ENCODE measurements at places on chromosomes 2 and 18.

DNA sequence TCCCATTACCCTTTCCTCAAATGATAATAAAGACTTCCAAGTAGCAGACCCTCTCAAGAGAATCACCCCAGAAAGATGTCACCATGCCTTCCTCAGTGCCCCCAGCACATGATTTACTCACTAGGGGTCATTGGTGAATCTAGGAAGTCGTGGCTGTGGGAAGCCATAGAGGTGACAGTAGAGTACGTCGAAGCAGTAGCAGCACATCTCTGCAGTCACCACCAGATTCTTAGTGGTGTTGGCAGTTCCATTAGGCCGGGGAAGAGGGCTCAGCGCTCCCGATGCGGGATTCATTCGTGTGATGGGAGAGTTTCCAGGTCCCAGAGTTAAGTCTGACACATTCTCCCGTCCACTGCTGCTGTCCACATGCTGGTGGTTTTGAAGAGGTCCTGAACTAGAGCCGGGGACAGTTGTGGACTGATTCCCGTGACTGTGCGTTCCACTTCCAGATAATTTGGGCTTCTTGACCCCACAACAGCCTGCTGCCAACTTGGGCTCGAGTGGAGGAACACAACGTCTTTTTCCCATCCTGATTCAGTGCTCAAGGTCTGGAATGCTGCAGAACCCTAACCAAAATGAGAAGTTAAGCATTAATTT, 12.0 kb downstream of the AMMECR1L start:
- no peak for DNase-seq

- DNase-seq, result no peak
Measured at GRCh38 chr2:187264612-187265011, 183.4 kb downstream of the CALCRL start.

GRCh38 chr2:122469147-122469546, 713.7 kb downstream of the TSN start:
- no peak for DNase-seq

- DNase-seq, result no peak
Measured at GRCh38 chr2:242017086-242017485, 147.6 kb downstream of the RTP5 start.

DNA sequence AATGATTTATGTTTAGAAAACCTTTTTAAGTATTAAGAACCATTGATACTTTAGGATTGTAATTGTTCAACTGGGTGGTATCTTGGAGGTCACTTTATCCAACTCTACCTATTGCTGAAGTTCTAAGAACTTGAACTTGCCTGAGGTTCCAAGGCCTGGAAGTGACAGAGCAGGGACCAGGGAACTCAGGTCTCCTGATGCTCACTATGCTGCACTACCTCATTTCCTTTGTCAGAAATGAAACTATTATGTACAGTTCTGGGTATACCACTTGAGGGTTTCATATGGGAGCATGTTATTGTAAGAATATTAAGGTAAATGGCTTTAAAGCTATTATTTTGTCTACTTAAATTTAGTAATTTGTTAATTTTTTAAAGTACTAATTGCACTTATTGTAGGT, 3.0 kb downstream of the MBD5 start:
- no peak for DNase-seq

- no peak for DNase-seq
Measured at GRCh38 chr2:185998562-185999070, 260.0 kb downstream of the FSIP2 start.

- DNase-seq, result no peak
Measured at GRCh38 chr2:217267758-217268157, 407.9 kb upstream of the TNP1 start.

GRCh38 chr2:217462121-217462520, 540.7 kb downstream of the TNS1 start:
- DNase-seq, result no peak

DNA sequence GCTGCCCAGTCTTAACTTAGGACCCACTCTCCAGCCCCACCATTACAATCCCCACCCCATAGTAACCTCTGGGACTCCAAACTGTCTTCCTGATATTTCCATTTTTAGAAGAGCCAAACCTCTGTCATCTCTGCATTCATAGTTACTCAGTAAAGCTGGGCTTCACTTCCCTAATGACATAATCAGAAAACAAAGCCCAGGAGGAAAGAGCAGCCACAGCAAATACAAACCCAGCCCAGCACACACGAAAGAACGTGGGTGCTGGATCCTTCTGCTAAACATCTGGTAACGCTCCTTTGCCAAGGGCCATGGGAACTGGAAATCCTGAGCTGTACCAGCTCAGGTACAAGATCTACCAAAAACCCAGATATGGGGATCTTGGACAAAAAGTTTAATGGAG, 36.8 kb upstream of the RIOK3 start:
- no peak for DNase-seq

GRCh38 chr2:200330351-200331060, 24.0 kb downstream of the SPATS2L start:
- DNase-seq, result no peak

DNA sequence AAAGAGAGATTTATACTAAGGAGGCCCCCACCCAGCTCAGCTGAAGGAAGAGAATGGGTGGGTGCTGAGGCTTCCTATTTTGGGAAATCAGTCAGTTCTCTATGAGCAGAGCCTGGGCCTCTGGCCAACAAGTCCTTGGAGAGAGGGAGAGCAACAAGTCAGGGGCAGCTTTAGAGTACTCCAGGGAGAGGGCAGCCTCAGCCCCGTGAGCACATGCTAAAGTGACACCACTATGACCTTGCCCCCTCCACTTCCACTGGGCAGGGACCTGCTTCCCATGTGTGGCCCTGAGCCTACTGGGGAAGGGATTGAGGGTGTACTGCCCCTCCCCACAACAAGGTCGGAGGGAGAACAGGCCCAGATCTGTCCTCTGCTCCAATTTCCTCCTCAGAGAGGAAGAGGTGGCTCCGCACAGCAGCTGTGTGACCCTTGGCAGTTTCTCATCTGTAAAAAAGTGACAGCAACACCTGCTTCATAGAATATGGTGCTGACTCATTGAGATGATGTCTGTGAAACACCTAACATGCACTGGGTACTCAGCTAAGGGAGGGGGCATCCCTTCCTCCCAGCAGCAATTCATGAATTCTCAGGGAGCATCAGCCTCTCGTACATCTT, 72.9 kb downstream of the CLHC1 start:
- no peak for DNase-seq

GRCh38 chr2:109446278-109447131, 167.3 kb downstream of the SEPTIN10 start:
- peak; percentile 67 for DNase-seq

DNA sequence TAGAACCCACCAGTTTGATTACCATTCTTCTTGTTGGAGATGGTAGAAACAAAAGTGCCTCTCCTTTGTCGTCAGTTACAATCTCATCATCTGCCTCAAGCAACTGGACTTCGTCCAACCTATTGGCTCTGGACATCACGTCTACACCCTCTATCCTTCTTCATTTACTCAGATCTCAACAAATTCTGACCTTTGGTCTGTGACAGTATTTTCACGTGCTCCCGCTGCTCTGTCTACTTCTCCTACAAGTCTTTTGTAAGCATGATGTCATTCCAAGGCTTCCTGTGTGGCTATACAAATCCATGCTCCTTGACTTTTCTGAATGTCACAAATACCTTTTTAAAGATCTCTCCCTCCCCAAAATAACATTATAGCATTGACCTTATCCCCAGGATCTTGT, 43.0 kb upstream of the PID1 start:
- no peak for DNase-seq

DNA sequence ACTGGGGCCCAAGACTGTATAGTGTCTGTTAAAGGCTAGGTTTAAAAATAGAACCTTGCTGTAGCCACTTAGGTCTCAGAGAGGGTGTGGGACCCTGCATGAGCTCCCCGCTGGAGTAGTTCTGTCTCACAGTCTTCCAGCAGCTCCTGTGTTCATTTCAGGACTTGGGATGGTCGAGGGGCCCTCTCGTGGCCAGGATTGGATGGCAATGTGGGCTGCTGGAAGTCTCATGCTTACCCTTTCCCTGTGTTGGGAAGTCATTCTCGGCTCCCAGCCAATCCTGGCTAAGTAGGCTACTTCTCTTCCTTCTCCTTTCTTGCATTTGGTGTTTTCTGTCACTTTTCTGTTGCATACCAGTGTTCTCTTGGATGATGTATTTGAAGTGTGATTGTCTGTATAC, 284.0 kb upstream of the GCFC2 start:
- DNase-seq, result no peak

- no peak for DNase-seq
Measured at GRCh38 chr2:155256803-155257202, 558.3 kb downstream of the KCNJ3 start.

DNA sequence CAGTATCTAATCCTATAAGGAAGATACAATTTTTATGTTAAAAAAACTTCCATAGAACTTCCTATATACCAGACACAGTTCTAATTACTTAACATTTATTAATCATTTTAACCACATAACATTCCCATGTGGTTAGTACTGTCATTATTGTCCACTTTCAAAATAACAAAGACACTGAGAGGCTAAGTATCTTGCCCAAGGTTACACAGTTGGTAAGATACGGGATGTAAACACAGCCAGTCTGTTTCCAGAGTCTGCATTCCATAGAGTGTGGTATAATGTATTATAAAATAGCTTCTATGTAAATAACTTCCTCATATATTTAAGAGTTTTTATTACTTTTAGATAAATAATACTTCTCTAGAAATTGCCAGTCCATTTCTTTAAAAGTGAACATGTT, 383.3 kb upstream of the ETAA1 start:
- DNase-seq, result no peak

DNA sequence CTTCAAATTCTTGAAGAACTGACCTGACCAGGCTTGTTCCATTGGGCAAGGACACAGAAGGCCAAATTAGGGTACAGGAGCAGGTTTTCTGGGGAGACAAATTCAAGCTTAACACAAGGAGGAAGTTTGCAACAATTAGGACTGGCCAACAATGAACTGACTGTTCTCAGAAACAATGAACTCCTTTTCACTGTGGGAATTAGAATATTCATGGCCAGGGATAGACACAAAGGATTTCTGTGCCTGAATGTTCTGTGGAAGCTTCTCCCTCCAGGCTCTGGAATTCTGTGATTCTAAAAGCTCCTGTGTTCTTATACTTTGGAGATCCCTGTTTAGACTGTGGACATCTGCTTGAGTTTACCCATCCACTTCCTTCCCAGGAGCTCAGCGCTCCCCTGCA, 15.2 kb downstream of the SMYD1 start:
- DNase-seq, result no peak

GRCh38 chr2:210496512-210496911, 20.0 kb upstream of the LANCL1 start:
- no peak for DNase-seq

- no peak for DNase-seq
Measured at GRCh38 chr2:17470855-17471641, 47.2 kb downstream of the RAD51AP2 start.

DNA sequence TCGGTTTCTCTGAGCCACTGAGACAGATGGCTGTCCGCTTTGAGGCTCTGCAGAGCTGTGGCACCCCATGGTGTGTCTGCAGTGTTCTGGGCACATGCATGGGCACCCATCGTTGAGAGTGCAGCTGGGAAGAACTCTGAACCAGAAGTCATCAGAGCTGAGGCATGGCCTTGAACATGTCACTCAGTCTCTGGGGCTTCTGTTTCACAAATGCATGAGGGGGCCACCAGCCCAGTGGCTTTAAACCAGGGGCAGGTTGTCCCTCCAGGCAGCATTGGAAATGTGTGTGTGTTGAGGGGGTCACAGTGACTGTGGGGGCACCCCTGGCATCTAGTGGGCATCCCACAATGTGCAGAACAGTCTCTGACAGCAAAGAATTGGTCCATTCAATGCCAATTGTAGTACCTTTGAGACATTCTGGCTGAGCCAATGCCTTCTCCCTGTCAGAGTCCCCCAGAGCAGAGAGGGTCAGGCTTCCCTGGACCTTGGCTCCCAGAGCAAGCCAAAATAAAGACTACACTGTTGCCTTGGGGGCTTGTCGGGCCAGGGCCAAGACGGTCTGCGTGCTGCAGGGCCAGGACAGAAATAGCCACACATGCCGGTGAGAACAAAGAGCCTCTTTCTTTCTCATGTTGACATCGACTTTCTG, 9.3 kb upstream of the PSMD1 start:
- no peak for DNase-seq

GRCh38 chr2:195498176-195498575, 158.8 kb upstream of the SLC39A10 start:
- no peak for DNase-seq

- no peak for DNase-seq
Measured at GRCh38 chr2:73982140-73982617, 2.5 kb upstream of the TET3 start.

GRCh38 chr18:24268784-24269550, 128.7 kb downstream of the OSBPL1A start:
- DNase-seq, result no peak

- peak; percentile 90 for DNase-seq
Measured at GRCh38 chr2:188291617-188292347, at the start of gene GULP1. Gene GULP1 (plus strand): TSS chr2:188291874. CDS start chr2:188477703, 185,829 bp downstream.

- DNase-seq, result no peak
Measured at GRCh38 chr2:26940001-26940400, 30.4 kb upstream of the MAPRE3 start.

DNA sequence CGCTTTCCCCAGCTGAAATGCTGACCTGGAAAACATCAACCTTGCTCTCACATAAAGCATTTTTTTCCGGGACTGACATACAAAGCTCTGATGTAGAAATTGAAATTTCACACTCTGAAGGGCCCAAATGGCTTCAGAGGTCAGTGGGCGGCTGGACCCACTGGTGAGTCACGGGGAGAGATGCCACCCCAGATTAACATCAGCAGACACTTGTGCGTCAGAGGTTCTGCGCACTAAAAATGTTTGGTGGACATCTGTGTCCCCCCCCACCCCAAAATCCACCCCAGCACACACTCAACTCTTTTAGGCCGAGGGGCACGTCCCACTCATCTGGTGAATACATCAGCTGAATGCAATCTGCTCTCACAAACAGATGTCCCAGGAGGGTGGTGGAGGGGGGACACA, 208.9 kb downstream of the ASB1 start:
- DNase-seq, result no peak

- no peak for DNase-seq
Measured at GRCh38 chr2:75513616-75514170, 47.0 kb downstream of the EVA1A start.

DNA sequence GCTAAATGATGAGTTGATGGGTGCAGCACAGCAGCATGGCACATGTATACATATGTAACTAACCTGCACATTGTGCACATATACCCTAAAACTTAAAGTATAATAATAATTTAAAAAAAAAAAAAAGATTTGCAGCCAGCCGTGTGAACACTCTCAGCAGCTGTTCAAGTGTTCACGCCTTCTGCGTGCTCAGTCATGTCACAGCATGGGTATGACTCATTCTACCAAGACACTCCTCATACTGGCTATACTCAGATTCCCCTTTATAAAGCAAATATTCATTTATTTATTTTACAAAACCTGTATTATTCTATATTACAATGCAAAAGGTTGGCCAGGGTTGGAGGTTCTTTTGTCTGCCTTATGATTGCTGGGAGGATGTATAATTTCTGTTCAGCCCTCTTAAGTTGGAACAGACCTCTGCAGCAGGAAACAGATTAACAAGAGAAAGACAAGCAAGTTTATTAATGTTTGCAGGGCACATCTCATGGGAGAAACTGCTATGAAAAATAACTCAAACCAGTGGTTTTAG, 1230.6 kb upstream of the CHAC2 start:
- DNase-seq, result no peak

- DNase-seq, result no peak
Measured at GRCh38 chr2:39356922-39357639, 80.0 kb downstream of the MAP4K3 start.

GRCh38 chr2:221553333-221553732, 18.8 kb downstream of the EPHA4 start:
- no peak for DNase-seq

GRCh38 chr2:188601391-188601790, 309.7 kb downstream of the GULP1 start:
- no peak for DNase-seq

Data from suprapubic skin (tissue), 4 donors.